Glutamatergic neuron (in vitro differentiated cells): ENCODE measurements at places on chromosomes 4 and X.

GRCh38 chr4:140311257-140311835 is 62.1 kb upstream of the SCOC start:
- H3K4me1 ChIP-seq, result peaks cover 11% of the 10 kb centered on the region
- no peaks in the 10 kb centered on the region for H3K27me3 ChIP-seq
- DNase-seq, result no peak
- H3K4me3 ChIP-seq, result no peak overlapping the region
- no peaks in the 10 kb centered on the region for H3K36me3 ChIP-seq

DNA sequence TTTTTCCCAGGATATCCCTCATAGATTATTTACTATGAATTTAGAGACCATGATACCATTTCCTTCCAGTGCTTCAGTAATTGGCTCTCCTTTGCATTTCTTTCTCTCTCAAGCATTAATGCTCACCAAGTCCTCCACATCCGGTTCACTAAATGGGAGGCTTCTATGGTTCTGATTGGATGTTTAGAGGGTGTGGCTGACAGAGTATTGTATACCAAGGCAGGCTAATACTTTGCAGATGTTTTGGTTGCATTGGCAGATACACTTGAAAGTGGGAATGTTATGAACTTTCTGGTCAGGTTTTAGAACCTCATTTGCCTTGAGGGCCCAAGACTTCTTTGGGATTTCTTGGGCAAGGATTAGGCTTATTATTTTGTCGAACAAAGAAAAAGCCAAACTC is 24.2 kb downstream of the CBLL2 start:
- no peaks in the 10 kb centered on the region for H3K27me3 ChIP-seq
- no peak overlapping the region for H3K4me3 ChIP-seq

- H3K27me3 ChIP-seq, result no peaks in the 10 kb centered on the region
- H3K36me3 ChIP-seq, result no peaks in the 10 kb centered on the region
- H3K27ac ChIP-seq, result no peak overlapping the region
- peaks cover 50% of the 10 kb centered on the region for H3K4me1 ChIP-seq
- no peak for DNase-seq
- no peak overlapping the region for H3K4me3 ChIP-seq
These were observed 249.2 kb downstream of the TENM3 start for GRCh38 chr4:182492423-182492822.

- no peak overlapping the region for H3K27ac ChIP-seq
- DNase-seq, result no peak
- H3K27me3 ChIP-seq, result no peaks in the 10 kb centered on the region
- no peaks in the 10 kb centered on the region for H3K4me1 ChIP-seq
- H3K36me3 ChIP-seq, result no peaks in the 10 kb centered on the region
These were observed 505.0 kb upstream of the PITX2 start for GRCh38 chr4:111127841-111128240.

GRCh38 chr4:2125023-2125422 is 65.9 kb downstream of the NAT8L start:
- no peaks in the 10 kb centered on the region for H3K27me3 ChIP-seq
- H3K4me1 ChIP-seq, result no peaks in the 10 kb centered on the region
- H3K27ac ChIP-seq, result no peak overlapping the region
- DNase-seq, result no peak
- no peak overlapping the region for H3K4me3 ChIP-seq
